ENCODE measurements at places on chromosomes 16 and 17.

DNA sequence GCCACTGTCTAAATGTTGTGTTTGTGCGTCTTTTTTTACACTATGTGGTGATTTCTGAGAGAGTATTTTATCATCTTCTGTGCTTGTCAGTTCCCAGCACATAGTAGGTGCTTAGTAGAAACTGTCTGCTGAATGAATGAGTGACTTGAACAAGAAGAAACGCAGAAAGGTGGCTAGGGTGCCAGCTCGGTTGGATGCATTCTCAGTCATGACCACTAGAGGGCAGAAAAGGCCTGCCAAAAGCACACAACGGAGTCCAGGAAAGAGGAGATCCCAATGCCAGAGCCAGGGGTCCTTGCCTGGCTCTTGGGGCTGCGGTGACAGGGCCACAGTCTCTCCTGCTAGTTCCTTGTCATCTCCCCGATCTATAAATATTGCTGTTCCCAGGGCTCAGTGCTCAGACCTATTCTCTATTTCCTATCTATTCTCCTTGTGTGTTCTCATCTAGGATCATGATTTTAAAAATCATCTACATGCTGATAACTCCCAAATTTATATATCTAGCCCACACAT lies 57.3 kb upstream of the CCL1 start:
- peak; percentile 61 for DNase-seq

DNA sequence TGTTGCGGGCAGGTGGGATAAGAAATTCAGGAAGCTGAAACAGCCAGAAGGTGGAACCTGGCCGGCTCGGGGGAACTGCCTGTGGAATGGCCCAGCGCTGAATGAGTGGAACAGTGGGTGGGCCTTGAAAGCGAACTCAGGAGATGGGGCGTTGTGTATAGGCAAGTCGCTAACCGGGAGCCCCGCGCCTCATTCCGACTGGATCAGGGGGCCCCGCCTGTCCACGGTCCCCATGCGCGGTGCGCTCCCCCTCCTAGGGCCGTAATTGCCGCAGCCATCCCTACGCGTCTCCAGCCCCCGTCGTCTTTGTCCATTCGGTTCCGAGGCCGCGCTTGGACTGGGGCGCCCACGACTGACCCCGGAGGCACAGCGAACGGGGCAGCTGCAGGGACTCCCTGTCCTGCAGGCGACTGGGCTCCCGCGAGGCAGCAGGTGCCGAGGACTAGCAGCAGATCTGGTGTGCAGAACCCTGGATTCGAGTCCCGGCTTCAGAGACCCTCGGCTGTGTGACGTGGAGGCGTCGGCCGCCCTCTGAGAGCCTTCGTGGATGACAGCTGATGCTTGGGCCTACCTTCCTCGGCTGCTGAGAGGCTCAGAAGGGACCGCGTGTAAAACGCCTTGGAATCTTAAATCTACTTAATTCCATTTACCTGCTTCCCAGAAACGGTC lies 10.9 kb upstream of the CA4 start:
- DNase-seq: no peak

- DNase-seq: no peak
These were observed 8.4 kb upstream of the GAA start for GRCh38 chr17:80092959-80093358.

GRCh38 chr16:58393138-58393504 lies 850 bp downstream of the GINS3 start:
- DNase-seq: no peak

DNA sequence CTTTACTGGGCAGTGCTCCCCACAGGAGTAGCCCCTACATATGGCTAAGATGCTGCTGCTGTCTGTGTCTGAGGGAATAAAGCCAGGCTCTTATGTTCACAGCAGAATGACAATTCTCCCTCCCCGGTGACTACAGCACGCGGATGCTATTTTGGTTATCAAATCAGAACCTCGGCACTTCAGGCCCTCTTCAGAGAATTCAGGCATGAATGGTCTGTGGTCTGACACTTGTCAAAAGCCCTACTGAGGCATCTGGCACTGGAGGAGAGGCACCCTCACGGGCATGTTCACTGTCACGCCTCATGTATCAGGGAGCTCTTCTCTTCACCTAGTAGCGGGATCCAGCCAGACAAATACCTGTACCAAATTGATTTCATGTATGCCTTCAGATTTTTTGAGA lies 30.4 kb downstream of the KIAA0513 start:
- DNase-seq: no peak

DNA sequence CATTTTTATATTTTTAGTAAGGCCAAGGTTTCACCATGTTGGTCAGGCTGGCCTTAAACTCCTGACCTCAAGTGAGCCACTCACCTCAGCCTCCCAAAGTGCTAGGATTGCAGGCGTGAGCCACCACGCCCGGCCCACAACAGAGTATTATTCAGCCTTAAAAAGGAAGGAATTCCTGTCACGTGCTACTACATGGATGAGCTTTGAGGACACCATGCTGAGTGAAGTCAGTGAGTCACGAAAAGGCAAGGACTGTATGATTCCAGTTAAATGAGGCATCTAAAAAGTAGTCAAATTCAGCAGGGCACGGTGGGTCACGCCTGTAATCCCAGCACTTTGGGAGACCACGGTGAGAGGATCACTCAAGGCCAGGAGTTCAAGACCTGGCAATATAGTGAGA lies 9.7 kb downstream of the CSF3 start:
- DNase-seq: no peak

DNA sequence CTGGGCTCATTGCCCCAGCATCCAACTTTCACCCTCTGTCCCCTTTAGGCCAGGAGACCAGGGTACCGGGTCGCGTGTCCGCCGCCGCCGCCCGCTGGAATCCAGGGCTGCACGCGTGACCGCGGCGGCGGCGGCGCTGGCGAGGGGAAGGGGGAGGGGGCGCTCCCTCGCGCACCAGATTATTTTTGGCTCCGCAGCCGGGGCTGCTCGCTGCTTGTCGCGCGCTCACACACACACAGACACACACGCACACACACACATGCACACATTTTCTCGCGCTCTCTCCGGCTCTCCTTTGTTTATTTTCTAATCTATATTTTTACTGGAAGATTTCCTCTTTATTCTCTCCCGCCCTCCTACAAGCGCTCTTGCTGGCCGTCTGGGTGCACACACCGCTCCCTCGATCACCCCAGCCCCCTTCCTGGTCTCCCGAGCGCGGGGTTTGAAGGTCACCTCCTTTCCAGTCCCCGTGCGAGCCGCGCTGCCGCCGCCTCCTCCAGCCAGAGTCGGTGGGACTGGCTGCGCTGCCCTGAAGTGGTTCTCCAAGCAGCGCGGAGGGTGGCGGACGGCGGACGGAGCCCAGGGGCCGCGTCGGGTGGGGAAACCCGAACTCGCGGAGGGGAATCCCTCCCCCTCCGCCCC lies 921.4 kb upstream of the EEF2KMT start:
- no peak for DNase-seq

GRCh38 chr17:61423967-61424649 lies 24.5 kb downstream of the TBX2 start:
- DNase-seq: no peak

DNA sequence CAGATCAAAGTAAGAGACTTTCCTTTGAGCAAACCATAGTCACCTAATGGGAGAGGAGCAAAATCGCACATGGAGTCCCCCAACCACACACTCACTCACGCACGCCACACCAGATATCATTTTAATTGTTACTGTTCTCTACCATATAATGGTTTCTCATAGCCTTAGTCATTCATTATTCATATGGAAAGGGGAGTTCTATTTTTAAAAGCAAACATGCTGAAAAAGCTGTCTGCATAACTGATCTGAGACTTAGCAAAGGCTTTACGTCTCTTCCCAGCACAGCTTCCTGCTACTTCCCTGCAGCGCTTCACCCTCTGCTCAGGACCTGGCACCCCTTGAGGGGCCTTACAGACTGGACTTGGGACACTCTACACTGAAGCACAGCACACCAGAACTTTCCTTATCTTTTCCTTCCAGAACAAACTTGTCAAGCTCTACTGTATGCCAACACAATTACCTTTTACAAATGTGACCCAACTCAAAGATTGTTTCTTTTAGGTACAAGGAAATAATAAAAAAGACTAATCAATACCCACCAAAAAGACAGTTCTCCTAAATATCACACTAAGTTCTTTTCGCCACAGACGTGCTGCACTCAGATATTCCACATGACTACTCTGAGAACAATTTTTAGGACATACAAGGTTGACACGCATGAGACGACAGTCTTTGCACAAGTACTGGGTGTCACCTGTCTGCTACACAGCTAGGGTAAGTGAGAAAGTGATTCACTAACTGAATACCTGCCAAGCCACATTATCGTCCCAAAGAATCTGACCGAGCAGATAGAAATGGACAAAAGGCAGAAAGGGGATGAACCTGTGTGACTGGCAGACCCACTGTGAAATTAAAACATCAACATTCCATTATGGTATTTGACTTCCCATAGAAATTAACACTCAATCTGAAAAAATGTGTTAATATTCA lies 21.5 kb downstream of the SRP68 start:
- no peak for DNase-seq

DNA sequence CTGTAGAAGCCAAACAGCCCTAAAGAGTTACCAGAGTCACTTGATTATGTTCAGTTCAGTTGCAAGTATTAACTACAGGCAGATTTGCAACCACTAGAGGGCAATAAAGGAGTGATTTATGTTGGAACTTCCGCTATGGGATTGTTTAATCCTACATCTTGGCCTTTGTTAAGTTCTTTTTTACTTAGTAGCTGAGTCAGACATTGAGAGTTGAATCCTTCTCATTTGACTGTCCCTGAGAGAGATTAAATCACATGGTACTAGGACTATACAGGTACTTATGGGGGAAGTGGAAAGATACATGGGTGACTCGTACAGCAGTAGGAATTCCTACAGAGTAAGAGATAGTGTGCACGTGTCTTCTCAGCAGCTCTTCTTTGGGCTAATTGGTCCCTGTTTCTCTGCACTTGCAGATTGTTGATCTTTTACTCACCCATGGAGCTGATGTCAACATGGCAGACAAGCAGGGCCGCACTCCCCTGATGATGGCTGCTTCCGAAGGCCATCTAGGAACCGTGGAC lies 40.3 kb downstream of the CYB561 start:
- DNase-seq: peak; percentile 64

GRCh38 chr17:62739645-62740388 lies 68.3 kb downstream of the MARCHF10 start:
- no peak for DNase-seq

GRCh38 chr17:37280841-37281240 lies 94.9 kb upstream of the C17orf78 start:
- no peak for DNase-seq

DNA sequence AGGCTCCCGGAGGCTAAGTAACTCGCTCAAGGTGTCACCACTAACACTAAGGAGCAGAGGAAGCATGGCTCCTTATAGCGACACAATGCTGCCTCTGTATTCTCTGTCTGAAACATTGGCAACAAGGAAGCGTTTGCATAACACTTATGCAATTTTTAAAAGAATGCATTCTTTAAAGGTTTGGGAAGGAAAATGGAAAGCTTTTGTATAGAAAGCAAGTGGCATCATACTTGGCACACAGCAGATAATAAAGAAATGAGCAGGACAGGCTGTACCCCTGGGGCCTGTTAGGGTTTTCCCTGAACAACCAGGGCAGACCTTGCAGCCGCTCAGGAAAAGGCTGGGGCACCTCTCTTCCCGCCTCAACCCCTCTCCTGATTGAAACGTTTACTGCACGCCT lies 36.9 kb downstream of the PPL start:
- no peak for DNase-seq

GRCh38 chr17:72342061-72342460 lies 221.2 kb downstream of the SOX9 start:
- no peak for DNase-seq

DNA sequence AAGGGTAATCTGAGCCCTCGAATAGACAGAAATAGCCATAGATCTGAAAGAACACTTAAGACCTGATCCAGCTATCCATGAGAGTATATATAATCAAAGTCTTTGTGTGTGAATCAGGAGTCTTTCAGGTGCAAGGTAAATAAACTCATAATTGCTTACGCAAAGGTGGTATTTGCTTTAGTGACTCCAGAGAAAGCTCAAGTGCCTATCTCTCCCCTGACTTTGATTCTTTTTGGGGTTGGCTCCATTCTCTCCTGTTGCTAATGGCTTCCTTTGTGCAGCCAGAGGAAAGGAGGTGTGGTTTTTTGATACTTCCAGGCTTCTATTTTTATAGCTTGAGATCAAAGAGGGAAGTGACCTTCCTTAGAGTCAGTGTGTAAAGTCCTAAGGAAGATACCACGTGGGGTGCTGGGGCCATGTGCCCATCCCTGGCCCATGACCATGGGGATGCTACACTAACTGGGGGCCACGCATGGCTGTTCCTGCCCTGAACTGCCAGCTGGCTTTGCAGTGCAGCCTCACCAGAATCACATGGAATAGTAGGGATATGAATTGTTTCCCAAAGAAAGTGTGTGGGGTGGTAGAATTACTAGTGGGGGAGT lies 45.8 kb downstream of the TENT4B start:
- DNase-seq: peak; percentile 83

- DNase-seq: no peak
These were observed 68.6 kb downstream of the SEC14L1 start for GRCh38 chr17:77209330-77209748.

DNA sequence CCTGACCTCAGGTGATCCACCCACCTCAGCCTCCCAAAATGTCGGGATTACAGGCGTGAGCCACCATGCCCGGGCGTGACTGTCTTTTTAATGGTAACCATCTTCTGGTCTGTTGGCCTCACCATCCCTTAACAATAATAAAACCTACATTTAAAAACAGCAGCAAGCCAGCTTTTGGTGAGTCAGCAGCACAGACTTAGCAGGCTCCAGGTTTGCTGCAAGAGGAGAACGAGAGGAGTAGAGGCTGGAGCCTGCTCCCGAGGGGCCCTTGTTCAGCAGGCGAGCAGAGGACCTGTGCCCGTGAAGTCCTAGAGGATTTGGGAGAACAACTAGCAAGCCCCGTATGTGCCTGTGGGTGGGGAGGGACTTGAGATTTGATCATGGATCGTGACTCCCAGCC lies 35.7 kb downstream of the MYH13 start:
- DNase-seq: no peak

- no peak for DNase-seq
These were observed at the start of gene ICAM2 for GRCh38 chr17:64020056-64020766. ICAM2 (minus strand) TSS chr17:64020633; CDS start chr17:64006691, 13,942 bp downstream.

All from NCI-H1105 treated with DMSO at 0.1 percent for 48 hours (cell line).